ENCODE measurements at places on chromosomes 6 and 20. TPM values are rescaled to one million over a fixed set of nuclear protein-coding genes. Genes with fewer than 3 reads are reported as not detected.

DNA sequence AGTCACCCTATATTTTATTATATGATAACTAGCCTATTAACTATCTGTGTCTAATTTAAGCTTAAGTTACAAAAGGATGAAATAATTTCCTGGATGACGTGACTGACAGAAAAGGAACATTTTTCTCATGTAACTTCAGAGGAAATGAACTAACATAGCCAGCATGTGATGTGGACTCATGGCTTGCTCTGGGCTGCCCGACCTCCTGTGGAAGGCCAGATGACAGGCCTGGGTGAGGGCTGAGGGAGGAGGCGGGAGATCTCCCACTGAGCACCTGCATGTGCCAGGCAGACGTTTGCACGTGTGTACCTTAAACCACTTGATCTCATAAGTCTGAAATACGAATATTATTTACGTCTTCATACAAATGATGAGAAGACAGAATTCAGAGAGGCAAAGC, 321.1 kb downstream of the SYNE1 start:
- no peak overlapping the region for H3K4me3 ChIP-seq
- H3K36me3 ChIP-seq, result no peaks in the 10 kb centered on the region
- peaks cover 1% of the 10 kb centered on the region for H3K4me1 ChIP-seq
- no peaks in the 10 kb centered on the region for H3K27me3 ChIP-seq
- DNase-seq, result no peak

DNA sequence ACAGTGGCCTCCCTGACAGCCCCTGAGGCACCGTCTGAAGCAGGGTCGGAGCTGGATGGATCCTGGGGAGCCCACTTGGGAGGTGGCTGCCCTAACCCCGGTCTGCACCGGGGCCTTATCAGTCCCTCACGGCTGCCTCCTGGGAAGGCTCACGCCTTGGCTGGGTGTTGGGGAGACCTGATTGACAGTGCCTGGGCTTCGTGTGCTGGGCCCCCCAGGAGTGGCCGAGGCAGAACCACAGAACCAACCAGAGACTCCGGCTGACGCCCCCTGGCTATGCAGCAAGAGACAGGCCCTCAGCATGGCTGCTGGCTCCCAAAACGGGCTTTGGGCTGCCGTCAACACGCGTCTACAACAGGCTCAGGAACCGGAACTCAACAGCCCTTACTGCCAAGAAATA, 219.6 kb downstream of the TAF4 start:
- no peak overlapping the region for H3K27ac ChIP-seq
- H3K27me3 ChIP-seq, result no peaks in the 10 kb centered on the region

The ARMC2 gene
- total RNA-seq, result 6.2 TPM

The UNC5CL gene
- 1.8 TPM for total RNA-seq

The NMBR gene
- total RNA-seq, result not detected

The ITPR3 gene
- 42.0 TPM for total RNA-seq
